ENCODE measurements at places on chromosomes 5 and 9.

- no peak for DNase-seq
These were observed 332.2 kb downstream of the PRELID2 start for GRCh38 chr5:145502906-145503305.

GRCh38 chr9:90904706-90905478, 103.3 kb downstream of the SYK start:
- no peak for DNase-seq

DNA sequence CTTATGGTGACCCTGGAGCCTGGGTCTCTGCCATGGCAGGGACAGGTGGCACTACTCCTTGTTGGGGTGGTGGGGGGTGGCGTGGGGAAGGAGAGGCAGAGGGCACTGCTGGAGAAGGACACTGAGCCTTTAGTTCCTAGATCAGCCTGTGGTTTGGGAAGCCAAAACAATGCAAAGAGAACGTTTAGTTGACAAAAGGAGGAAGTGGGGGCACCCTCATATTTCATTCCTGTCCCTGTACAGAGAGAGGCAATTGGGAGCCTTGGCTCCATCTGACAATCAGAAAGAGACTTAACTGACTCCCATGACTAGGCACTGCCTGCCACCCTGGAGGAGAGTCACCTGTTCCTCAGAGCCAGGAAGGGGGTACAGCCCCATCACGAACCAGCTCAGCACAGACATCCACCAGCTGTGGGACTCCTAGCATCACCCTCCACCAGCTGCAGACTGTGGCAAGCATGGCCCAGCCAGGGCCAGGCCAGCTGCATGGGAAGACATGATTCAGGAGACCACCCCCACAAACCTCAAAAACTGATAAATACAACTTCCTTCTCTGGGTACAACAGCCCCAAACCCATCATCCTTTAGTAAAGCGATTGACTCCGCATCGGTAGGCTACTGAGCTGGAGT, 257.5 kb downstream of the HSPA4 start:
- DNase-seq: no peak

DNA sequence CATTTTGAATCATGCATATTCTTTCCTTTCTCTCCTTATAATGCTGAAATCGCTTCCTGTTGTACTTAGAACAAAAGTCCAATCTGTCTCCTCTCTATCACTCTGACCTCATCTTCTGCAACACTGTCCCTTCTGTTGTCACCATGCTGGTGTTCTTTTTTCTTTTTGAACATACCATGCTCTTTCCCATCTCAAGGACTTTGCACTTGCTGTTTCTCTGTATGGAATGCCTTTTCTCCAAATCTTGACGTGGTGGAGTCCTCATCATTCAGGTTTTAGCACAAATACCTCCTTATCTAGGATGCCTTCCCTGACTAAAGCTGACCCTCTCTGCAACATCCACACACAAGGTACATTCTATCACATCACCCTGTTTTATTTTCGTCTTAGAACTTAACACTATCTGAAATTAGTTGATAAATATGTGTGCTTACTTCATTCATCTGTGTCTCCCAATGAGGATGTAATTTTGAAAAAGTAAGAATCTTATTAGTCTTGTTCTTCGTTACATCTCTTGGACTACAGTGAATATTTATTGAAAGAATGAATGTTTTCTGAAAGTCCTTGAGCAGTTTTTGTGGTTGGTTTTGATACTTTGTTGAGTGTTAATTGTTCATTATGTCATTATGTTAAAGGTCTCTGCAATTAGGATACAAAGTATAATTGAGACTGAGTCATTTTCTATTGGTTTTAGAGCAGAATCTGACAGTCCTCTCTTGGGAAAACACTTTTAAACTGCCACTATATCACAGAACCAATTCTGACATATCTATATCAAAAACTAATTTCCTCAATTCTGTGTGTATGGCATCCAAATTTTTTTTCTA, 145.3 kb upstream of the RASA1 start:
- no peak for DNase-seq

DNA sequence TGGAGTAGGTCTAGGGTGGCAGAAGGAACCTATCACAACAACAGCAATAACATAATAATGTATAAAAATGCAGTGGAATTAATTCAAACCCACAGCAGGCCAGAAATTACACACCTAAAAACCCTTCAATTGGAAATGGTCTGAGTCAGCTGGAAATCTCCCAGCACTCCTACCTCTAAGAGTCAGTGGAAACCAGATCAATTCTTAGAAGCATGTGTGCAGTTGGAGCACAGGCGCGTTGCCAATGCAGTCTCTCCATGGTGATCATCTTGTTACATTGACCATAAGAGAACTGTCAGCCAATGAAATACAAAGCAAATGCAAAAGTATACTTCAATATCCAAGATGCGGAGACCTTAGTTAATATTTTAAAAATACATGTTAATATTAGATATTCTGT, 15.1 kb upstream of the CSNK1G3 start:
- DNase-seq: no peak

GRCh38 chr5:173329491-173330337, 1.5 kb upstream of the STC2 start:
- DNase-seq: no peak

- DNase-seq: no peak
These were observed 28.1 kb downstream of the LMNB1 start for GRCh38 chr5:126805063-126805462.

DNA sequence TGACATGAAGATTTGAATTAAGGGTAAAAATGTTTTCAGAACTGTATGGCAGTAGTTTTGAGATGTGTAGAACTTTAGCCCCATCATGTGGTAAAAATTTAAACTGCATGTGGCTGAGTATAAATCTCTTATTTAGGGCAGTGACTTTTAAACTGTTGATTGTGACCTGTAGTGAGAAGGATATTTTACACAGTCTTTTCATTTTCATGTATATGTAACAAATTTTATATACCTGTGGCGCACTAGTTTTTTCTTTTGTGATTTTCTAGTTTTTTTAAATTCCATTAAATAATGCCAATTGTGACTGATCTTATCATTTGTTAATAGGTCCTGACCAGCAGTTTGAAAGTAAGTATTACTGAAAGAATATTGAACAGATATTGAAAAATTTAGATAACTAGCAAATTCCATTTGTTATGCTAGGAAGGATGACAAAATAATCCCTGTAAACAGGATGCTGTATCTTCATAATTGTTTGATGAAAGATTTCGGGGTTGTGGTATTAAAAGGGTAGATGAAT, 47.2 kb downstream of the GPBP1 start:
- no peak for DNase-seq

- DNase-seq: no peak
These were observed 12.6 kb downstream of the LRSAM1 start for GRCh38 chr9:127463911-127464310.

DNA sequence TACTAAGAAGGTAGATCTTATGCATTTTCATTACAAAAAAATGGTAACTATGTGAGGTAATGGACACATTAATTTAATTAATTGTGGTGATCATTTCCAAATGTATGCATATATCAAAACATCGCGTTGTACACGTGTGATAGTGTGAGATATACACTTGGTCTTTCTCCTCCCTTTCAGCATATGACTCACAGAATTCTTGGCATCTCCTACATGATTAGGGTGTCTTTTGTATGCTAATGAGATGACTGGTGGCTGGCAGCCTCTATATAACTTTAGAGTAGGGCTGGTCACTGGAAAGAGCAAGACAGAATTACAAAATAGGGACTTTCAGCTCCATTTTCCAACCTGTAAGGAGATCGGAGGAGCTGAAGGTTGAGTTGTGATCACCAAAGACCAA, 1167.6 kb downstream of the CDH12 start:
- no peak for DNase-seq

GRCh38 chr5:111134087-111134486, 41.9 kb downstream of the WDR36 start:
- DNase-seq: no peak

DNA sequence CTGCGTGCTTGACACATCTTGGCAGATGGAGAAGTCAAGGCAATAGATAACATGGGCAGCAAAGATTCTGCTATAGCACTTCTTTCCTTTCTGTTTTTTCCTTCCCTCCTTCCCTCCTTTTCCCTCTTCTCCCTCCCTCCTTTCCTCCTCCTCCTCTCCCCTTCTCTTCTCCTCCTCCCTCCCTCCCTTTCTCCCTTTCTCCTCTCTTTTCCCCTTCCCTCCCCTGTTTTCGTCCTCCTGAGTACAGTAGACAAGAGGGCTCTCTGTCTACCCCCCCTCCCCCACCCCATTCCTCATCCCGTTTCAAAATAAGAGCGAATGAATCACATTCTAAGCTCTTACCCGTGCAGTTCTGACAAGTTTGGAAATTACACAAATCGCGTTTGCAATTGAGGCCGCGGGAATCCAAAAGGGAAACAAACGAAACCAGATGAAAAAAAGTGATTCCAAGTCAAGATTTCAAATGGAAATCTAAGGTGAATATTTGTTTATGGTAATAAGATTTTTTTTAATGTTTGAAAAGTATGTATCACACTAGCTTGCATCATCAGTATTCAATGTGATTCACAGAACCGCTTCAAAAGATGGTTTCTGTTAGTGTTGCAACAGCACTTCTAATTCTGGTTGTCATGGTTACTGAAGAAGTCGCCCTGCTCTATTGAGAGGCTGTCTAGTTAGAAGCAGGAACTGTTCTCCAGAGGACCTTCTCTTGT, 1.3 kb downstream of the NIM1K start:
- DNase-seq: no peak

- no peak for DNase-seq
These were observed 462 bp upstream of the MCC start for GRCh38 chr5:113488645-113489184.

GRCh38 chr9:87703636-87704276, 22.2 kb upstream of the CTSL start:
- no peak for DNase-seq

DNA sequence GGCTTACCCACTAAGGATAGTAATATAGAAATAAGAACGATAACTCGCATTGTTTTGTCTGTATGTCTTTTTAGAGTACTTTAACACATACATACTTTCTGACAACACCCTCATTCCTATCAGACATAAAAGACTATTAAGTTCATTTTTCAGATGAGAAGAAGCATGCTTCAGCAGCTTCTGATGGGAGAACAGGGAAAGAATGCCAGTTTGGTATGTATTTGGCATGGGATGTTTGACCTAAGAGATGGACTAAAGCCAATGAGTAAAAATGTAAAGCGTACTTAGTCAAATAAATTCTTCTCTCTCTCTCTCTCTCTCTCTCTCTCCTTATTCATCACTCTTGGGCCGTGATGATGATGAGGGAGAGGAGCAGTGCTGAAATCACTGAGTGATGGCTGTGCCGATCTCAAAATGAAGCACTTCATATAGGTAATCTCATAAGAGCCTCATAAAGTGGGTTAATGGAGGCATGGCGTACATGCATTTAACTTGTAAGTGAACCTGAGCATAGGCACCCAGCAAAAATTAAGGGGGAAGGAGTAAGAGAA, 71.5 kb downstream of the SLIT3 start:
- DNase-seq: no peak

DNA sequence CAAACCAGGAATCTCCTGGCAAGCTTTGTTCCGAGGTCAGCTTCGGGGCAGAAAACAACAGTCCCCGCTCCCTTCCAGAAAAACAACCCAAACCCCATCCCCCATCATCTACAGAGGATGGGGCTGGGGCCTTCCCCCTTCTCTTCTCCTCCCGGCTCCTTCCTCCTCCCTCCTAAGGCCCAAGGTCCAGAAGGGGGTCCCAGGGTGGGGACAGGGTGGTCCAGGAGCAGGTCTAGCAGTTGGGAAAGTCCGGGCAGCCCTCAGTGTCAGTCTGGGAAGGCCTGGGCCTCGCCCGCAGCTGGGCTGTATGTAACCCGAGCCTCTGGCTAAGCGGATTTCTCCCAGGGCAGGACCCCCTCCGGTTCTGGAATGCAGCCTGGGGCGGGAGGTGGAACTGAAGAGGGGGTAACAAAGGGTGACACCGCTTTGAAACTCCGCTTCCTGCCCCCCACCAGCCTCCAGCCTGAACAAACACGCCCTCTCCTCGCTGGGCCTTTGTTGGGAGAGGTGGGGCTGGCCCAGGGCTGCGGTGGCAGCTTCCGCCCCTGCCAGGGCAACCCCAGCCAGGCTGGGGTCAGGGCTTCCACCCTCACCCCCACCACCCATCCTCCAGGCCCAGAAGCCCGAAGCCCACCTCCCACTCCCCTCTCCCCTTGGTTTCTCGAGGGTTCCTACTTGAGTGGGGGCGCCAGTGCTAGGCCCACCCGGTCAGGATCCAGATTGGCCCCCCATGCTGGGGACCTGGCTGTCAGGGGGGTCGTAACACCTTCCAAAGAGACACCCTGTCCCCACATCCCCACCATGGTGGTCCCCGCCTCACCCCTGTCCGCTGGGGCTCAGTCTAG, 63.5 kb downstream of the C9orf50 start:
- DNase-seq: no peak

DNA sequence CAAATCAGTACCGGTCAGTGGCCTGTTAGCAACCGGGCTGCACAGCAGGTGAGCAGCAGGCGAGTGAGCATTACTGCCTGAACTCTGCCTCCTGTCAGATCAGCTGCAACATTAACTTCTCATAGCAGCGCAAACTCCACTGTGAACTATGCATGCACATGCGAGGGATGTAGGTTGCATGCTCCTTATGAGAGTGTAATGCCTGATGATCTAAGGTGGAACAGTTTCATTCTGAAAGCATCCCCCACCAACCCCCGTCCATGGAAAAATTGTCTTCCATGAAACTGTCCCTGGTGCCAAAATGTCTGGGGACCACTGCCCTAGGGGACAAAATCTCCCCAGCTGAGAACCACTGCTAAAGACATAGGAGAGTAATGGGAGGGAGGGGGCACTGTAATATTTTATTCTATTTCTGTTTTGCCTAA, 51.1 kb downstream of the P4HA2 start:
- no peak for DNase-seq

GRCh38 chr5:73238873-73239272, 65.9 kb downstream of the TMEM174 start:
- no peak for DNase-seq

- DNase-seq: no peak
These were observed 57.7 kb downstream of the FGF10 start for GRCh38 chr5:44331471-44332050.

- DNase-seq: no peak
These were observed 294.2 kb upstream of the DMRT1 start for GRCh38 chr9:547314-547713.

- no peak for DNase-seq
These were observed 120.3 kb downstream of the NREP start for GRCh38 chr5:111636736-111637135.

- no peak for DNase-seq
These were observed 1.3 kb downstream of the TMEM250 start for GRCh38 chr9:136117291-136117915.

GRCh38 chr5:91126448-91126847, 256.7 kb downstream of the ARRDC3 start:
- DNase-seq: no peak

- DNase-seq: no peak
These were observed 10.9 kb downstream of the EXOC3 start for GRCh38 chr5:453725-454481.

GRCh38 chr9:93288891-93289883, 105.2 kb downstream of the WNK2 start:
- no peak for DNase-seq

GRCh38 chr9:112002847-112003457, 106.3 kb downstream of the UGCG start:
- DNase-seq: no peak

GRCh38 chr5:142391058-142391845, 66.4 kb upstream of the SPRY4 start:
- no peak for DNase-seq

- no peak for DNase-seq
These were observed 7.8 kb upstream of the TPM2 start for GRCh38 chr9:35697486-35697885.

Data from T-helper 22 cell (primary cell).